Naive thymus-derived CD8-positive, alpha-beta T cell (primary cell): ENCODE measurements at places on chromosomes 7 and 10. TPM values are rescaled to one million over a fixed set of nuclear protein-coding genes. Genes with fewer than 3 reads are reported as not detected.
A peak's percentile ranks its signal among the peaks of the same experiment; 100 is the strongest.

The LBX1 gene
- total RNA-seq = not detected

The PIK3CG gene
- total RNA-seq = 32.9 TPM

DNA sequence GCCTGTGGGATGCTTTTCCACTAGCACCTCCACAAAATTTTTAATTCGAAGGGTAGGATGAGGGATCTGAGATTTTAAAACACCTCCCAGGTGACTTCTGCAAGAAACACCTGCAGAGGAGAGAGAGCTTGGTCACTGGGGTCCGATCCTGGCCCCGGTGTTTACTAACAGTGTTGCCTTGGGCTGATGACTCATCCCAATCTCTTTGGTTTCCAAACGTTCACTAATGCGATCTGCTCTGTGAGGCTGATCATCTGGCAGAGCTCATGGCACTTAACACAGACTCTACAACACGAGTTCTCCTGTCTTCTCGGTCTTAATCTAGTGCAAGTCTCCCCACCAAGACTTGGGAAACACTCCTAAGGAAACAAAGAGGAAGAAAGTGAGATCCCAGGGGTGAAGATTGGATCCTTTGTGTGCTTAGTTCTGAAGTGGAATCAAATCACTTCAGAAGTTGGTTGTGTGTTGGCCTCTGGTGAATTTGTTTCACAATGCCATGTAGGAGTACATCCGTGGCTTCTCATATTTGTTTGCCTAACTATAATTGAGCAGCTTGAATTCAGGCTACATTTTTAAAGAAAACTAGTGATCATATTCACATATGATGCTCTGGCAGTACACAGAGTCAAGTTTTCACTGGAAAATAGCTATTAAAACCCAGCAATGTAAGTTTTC, 407.9 kb downstream of the NRG3 start:
- no peak for DNase-seq
- H3K27ac ChIP-seq = no peak overlapping the region
- H3K36me3 ChIP-seq = no peaks in the 10 kb centered on the region
- no peaks in the 10 kb centered on the region for H3K4me1 ChIP-seq
- H3K27me3 ChIP-seq = no peaks in the 10 kb centered on the region

GRCh38 chr10:1047937-1048336, 982 bp downstream of the IDI1 start:
- no peak for DNase-seq
- peaks cover 4% of the 10 kb centered on the region for H3K36me3 ChIP-seq
- H3K4me1 ChIP-seq = peaks cover 77% of the 10 kb centered on the region
- peak overlapping the region; percentile 93 for H3K4me3 ChIP-seq
- H3K27me3 ChIP-seq = no peaks in the 10 kb centered on the region

DNA sequence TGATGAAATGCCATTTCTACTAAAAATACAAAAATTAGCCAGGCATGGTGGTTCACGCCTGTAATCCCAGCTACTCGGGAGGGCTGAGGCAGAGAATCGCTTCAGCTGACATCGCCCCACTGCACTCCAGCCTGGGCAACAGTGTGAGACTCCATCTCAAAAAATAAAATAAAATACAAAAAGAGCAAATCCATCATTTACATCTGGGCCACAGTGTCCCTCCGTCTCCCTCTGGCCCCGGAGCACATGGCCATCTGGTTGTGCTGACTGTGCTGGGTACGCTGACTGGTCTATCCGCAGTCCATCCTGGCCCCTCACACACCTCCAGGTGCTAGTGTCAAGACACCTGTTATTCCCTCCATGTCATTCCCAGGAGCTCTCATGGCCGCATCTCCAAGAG, 42.1 kb downstream of the KCNH2 start:
- no peaks in the 10 kb centered on the region for H3K27me3 ChIP-seq
- H3K4me3 ChIP-seq = no peak overlapping the region
- H3K27ac ChIP-seq = no peak overlapping the region
- peaks cover 31% of the 10 kb centered on the region for H3K4me1 ChIP-seq

DNA sequence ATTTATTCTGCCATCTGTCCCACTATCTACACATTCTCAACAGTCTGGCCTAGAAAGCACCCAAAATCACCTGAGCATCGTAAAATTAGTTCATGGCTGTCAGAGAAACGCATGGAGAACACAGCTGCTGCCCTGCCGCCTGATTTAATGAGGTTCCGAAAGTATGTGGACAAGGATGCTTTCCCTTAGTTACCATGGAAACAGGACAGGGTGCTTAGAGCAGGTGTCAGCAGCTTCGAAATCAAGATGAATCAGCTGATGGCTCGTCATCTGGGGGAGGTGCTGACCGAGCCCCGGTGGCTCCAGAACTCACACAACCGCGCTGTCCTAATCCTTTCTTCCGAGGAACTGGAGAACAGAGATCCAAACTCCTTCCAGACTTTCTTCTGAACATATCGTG, 151.5 kb downstream of the TEX36 start:
- no peak overlapping the region for H3K27ac ChIP-seq
- H3K4me3 ChIP-seq = no peak overlapping the region
- no peaks in the 10 kb centered on the region for H3K4me1 ChIP-seq
- peaks cover 3% of the 10 kb centered on the region for H3K27me3 ChIP-seq
- H3K36me3 ChIP-seq = no peaks in the 10 kb centered on the region
- DNase-seq = no peak

DNA sequence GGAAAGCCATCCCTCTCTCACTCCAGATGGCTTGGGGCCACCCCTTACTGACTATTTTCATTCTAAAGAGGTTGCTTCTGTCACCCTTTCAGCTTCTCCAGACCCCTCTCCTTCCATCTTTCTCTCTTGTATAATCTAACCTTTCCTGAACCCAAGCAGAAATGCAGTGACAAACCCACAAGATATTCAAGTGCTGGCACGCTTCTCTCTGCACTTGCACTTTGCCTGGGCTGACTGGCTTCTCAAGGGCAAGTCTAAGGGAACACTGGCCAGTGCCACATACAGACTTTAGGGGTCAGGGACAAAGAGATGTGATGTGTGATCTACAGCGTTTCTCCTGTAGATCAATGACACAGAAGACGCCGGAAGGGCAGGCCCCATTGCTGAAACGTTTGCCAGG, 150.4 kb upstream of the LANCL2 start:
- H3K4me3 ChIP-seq = no peak overlapping the region
- DNase-seq = no peak
- peaks cover 18% of the 10 kb centered on the region for H3K27me3 ChIP-seq
- no peak overlapping the region for H3K27ac ChIP-seq
